Stimulated activated CD4-positive, alpha-beta T cell treated with anti-CD3 and anti-CD28 coated beads, Interleukin-12 subunit alpha, Interleukin-12 subunit beta, amount 100 ng/mL, for 4 hours (primary cell): ENCODE measurements at places on chromosomes 16 and 17.

GRCh38 chr16:79257953-79258490 lies 342.5 kb downstream of the MAF start:
- DNase-seq = no peak

- no peak for DNase-seq
These were observed 20.7 kb upstream of the LGALS9 start for GRCh38 chr17:27610304-27610677.

- no peak for DNase-seq
These were observed 635 bp downstream of the SCPEP1 start for GRCh38 chr17:56978441-56979090.

- no peak for DNase-seq
These were observed 5.0 kb upstream of the SPIRE2 start for GRCh38 chr16:89823087-89823823.

- DNase-seq = no peak
These were observed 64.6 kb upstream of the CLEC18B start for GRCh38 chr16:74485916-74486315.

DNA sequence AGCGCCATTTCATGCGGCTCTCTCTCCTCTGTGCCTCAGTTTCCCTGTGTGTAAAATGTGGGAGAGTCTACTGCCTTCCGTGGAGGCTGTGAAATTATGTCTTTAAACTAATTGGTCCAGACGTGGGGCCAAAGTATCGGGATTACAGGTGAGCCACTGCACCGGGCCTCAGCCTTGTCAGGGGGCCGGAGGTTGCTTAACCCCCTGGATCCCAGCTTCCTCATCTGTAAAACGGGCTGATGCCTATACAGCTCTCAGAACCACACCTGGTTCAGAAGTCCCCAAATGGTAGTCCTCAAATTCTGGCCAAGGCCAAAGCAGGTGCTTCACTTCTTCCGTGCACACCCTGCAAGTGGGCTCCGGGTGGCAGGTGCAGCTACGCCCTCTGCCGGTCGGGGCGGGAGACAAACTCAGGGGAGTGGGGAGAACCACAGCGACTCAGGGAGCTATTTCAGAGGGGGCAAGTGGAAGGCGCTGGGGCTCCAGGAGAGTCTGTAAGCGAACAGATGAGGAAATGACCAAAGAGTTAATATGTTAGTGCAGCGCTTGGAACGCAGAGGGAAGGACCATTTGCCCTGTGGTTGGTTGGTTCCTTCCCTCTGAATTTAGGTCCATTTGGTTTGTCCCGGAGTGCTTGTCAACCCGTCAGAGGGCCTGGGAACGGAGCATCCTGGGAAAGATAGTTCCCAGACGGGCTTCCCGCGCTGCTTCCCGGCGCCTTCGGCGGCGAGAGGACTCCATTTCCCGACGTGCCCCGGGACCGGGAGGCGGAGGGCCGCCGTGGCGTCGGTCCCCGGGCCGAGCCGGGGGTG lies at the start of gene MGRN1:
Gene MGRN1, plus strand, starts transcription at position 812 of the 812 bp plus-strand sequence. CDS start 135 bp downstream, outside the sequence.
- DNase-seq = peak; percentile 85

GRCh38 chr17:80519091-80519781 lies 25.4 kb upstream of the RPTOR start:
- no peak for DNase-seq
